ENCODE measurements at places on chromosomes 16 and 17. TPM values are rescaled to one million over a fixed set of nuclear protein-coding genes. Genes with fewer than 3 reads are reported as not detected.
A peak's percentile ranks its signal among the peaks of the same experiment; 100 is the strongest.

- no peak for DNase-seq
Observed at GRCh38 chr16:61834082-61834481, 202.2 kb downstream of the CDH8 start.

- DNase-seq, result no peak
Observed at GRCh38 chr17:4968486-4969046, 949 bp upstream of the SPAG7 start.

DNA sequence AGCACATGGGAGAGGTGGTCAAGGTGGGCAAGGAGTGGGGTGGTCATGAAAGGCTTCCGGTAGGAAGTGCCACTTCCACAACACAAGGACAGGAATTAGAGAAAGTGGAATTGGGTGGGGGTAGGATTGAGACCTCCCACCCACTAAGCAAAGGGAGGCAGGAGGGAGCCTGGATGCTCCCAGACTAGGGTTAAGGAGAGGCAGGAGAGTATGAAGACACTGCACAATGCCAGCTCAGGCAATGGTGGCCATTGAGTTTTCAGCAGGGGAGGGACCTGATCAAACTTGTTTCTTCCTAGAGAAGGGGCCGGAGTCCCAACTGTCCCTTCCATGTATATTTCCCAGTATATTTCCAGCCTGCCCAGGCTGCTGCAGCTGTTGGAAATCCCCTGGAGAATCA lies 3.1 kb upstream of the RAB11FIP4 start:
- DNase-seq, result no peak

- DNase-seq, result no peak
Observed at GRCh38 chr16:1470481-1471251, 4.2 kb downstream of the CLCN7 start.

GRCh38 chr17:8701754-8702153 lies 42.9 kb downstream of the CCDC42 start:
- no peak for DNase-seq

DNA sequence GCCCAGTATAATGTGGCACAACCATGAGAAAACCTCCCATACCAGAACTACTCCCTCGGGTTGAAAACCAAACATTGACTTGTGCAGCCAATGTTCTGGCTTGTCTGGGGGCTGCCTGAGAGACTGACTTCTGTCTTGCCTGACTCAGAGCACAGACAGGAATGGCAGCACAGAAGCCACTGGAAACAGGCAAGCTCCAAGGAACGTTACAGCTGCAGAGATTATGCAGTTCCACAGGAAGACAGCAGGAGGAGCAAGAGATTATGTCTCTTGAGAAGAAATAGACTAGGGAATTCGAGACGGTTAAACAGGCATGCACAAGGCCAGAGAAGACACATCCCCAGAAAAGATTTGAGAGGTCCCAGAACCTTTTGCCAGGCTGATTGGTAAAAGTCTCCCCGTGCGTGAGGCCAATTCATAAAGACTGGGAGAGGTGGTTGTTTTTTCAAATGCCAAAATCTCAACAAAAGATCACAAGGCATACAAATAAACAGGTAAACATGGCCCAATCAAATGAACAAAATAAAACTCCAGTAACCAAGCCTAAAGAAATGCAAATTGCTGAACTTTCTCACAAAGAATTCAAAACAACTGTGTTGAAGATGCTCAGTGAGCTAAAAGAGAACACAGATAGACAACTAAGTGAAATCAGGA lies 90.6 kb upstream of the CDH5 start:
- DNase-seq, result peak; percentile 57

DNA sequence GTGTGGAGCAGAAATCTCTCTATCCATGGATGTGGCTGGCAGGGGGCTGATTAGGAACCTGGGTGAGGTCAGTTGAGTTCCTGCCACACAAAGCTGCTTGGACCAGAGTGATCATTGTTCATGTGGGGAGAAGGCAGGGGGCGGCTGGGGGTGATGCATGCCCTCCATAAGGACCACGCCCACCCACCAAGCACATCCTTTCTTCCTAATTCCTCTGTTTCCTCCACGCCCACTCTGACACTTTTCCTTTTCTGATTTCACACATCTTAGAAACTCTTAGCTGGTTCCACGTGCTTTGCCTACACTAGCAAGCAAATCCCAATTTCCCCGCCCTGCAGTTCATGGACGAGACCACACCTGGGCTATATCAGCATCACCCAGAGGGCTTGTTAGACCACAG lies 108.5 kb downstream of the SDK2 start:
- DNase-seq, result no peak

The JPH3 gene
- total RNA-seq, result 0.39 TPM

The CCL16 gene
- not detected for total RNA-seq

The TRPV2 gene
- 9.2 TPM for total RNA-seq

The HAP1 gene
- total RNA-seq, result 0.42 TPM

The MT3 gene
- 1.5 TPM for total RNA-seq

Measured in left colon (tissue), 2 donors.